Activated T-helper 1 cell treated with anti-CD3 and anti-CD28 coated beads, Interleukin-12 subunit alpha, Interleukin-12 subunit beta, Interleukin-2, Interleukin-4 antibody, amounts not matched to agents 30 ng/mL and 10 ng/mL and 1 ng/mL, durations not matched to agents 14 hours and 24 hours and 36 hours (primary cell): ENCODE measurements at places on chromosomes 6 and 20.

GRCh38 chr20:13302647-13303450 is 81.8 kb downstream of the ISM1 start:
- peak; percentile 13 for DNase-seq

- DNase-seq = no peak
Measured at GRCh38 chr20:4036351-4036750, 21.0 kb upstream of the RNF24 start.

DNA sequence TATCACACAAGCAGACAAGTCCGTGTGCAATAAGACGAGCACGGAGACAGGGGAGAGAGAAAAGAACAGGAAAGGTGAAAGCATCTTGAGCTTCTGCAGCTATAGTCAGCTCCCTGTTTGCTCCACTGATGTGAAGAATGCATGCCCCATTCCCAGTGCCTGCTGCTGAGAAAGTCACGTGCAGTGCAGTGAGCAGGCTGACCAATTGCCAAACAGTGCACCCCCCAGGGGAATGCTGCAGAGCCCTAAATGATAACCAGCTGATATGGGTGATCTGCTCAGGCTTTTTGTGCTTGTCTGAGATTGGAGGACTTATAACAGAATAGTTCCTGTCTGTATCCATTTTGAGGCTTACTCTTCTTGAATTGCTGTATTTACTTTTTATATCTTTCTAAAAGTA is 121.5 kb downstream of the PACRG start:
- no peak for DNase-seq

DNA sequence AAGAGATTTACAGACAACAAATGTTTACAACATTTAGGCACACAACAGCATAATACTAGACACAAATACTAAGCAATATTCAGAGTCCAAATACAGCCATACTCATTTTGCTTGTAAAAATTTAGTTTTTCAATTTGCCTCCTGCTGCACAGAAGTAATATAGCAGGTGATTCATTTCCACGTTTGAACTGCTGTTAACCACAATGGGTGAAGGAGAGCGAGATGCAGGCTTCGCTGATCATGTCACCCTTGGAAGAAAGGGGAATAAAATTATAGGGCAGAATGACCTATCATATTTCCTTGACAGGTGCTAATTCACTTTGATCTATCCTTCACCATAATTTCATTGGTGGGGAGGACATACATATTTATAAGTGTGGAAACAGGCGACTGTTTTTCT is 643.8 kb upstream of the AGPAT4 start:
- DNase-seq = no peak

- DNase-seq = no peak
Measured at GRCh38 chr6:114747995-114748625, 405.3 kb upstream of the HS3ST5 start.

GRCh38 chr6:36118550-36119107 is 11.7 kb upstream of the MAPK13 start:
- DNase-seq = peak; percentile 69

DNA sequence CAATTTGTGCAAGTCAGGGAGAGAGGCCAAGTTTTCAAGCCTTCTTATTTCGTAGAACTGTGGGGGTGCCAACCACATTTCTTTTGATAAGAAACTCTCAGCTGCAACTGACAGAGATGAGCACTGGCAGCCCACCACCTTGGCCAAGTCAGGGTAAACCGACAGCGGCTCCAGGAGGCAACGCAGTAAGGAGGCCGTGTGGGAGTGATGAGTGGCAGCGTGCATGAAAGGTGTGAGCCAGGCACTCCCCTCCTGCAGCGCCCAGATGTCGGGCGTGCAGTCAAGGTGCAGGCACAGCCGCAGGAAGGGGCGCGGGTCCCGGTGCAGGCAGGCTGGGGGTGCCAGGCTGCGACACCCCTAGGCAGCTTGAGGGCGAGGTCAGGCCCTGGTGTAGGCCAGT is 49.2 kb upstream of the HDAC2 start:
- DNase-seq = no peak

DNA sequence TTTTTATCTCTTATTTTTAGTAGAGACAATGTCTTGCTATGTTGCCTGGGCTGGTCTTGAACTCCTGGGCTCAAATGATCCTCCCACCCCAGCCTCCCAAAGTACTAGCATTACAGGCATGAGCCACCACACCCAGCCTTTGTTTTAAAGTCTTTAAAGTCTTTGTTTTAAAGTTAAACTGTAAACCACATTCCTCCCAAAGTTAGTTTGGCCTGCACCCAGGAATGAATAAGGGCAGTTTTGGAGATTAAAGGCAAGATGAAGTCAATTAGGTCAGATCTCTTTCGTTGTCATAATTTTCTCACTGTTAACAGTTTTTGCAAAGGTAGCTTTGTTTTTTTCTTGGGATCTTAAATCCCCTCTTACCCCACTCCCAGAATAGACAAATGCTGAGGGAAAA is 63.8 kb downstream of the UBR2 start:
- DNase-seq = no peak

- no peak for DNase-seq
Measured at GRCh38 chr6:42152024-42152423, 9.6 kb upstream of the C6orf132 start.

- DNase-seq = no peak
Measured at GRCh38 chr6:140382355-140382754, 1007.9 kb upstream of the CITED2 start.

- DNase-seq = no peak
Measured at GRCh38 chr6:56742122-56742791, 99.6 kb upstream of the DST start.

DNA sequence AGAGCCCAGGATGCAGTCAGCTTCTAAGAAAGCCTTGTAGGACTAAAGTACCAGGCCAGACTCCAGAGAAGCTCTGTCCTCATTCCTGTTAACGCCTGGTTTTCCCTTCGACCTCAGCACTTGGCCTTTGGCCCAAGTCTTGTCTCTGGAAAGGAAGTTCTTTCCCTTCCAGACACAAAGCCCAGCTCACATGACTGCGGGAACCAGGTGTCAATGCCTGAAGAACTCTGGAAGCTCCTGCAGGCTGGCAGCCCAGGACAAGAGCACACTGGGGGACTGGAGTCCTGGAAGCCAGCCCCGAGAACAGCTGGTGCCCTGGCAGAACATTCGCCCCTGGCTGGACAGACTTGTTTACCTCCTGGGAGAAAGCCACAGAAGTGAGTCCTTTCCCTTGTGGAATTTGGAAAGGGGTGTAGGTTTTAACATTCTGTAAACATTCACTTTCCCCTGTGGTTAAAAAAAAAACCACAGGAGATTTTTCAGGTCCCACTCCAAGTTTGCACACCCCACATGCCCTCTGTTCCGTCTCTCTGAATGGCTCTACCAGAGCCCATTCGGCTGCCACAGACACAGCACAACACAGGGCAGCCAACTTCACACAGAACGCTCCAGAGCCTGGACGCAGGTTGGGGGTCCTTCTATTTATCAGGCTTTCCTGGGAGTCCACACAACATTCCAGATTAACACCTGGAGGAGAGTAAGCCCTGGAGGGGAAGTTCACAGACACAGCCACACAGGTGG is 18.1 kb downstream of the ACSS1 start:
- no peak for DNase-seq

- no peak for DNase-seq
Measured at GRCh38 chr6:20905377-20905776, 371.1 kb downstream of the CDKAL1 start.

- no peak for DNase-seq
Measured at GRCh38 chr20:10919396-10920140, 245.8 kb upstream of the JAG1 start.

DNA sequence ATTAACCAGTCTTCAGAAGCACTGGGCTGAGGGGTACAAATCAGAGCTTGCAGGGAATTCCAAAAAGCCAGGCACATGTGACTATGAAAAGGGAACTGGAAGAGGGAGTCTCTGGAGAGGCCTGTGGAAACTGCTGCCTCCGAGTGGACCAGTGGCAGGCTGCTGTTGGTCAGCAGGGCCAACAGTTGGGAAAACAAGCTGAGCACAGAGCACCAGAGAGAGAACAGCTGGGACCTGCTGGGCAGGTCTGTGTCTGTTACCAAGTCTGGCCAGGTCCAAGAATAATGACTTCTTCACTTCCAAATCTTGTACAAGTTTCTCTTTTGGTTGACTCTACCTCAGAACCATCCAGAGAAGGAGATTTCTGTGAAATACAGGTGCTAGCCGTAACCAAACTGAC is 81.4 kb downstream of the LIN28B start:
- no peak for DNase-seq

DNA sequence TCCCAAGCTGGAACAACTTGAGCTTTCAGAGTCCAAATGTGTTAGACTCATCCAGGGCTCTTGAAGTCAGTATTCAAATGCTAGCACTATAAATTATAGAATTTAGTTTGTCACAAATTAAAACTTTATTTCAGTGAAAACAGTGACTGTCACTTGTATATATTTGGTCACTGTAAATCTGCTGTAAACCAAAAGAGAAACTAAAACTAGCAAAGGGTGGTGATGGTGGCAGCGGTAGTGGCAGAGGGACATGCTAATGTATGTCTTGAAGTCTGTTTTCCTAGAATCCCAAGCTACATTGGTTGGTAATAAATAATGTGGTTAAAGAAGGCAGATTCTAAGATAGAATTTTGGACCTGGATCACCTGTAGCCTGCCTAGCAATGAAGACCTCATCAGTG is 140.4 kb upstream of the CENPW start:
- DNase-seq = no peak

- DNase-seq = peak; percentile 29
Measured at GRCh38 chr6:130848945-130849344, 21.7 kb downstream of the SMLR1 start.

DNA sequence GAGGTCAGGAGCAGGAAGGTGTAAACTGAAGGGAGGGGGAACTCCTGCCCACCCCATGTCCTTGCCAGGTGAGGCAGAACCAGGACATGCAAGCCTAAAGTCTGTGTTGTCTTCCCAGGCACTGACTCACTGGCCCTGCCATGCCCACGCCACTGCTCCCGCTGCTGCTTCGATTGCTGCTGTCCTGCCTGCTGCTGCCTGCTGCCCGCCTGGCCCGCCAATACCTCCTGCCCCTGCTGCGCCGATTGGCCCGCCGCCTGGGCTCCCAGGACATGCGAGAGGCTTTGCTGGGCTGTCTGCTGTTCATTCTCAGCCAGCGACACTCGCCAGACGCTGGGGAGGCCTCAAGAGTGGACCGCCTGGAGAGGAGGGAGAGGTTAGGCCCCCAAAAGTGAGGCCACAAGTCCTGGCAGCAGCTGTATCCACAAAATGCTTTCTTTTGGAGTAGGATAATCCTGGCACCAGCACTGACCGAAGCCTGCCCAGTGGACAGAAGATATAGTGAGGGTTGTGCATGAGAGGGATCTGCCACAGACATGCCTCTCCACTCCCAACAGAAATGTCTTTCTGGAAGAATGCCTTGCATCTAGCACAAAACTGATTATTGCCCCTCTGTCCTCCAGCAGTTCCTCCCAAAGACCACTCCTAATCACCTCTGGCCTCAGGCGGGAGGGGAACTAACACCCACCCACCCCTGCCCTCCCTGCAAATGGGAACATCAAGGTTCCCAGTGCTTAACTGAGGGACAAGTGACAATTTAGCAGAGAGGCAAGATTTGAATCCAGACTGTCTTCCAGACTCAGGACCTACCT is 812 bp downstream of the MYMX start:
- no peak for DNase-seq

DNA sequence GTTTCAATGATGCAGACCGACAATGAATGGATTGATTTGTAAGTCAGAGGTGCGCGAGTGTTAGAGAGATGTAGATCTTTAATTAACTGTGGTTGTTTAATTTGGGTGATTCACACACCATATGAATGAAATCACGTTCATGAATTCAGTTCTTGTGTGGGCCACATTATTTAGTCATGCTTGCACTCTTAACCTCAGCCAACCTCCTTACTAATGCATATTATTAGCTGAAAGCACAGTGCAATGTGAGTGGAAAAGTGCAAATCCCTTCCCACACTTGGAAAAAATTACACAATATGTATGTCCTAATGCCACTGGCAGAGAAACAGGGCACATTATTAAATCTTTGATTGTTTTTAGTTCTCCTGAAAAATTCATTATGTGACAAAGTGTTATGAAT is 512.5 kb downstream of the BCKDHB start:
- no peak for DNase-seq

- no peak for DNase-seq
Measured at GRCh38 chr20:52193886-52194545, 2.4 kb upstream of the ZFP64 start.

- no peak for DNase-seq
Measured at GRCh38 chr20:52234302-52235045, 42.9 kb upstream of the ZFP64 start.

DNA sequence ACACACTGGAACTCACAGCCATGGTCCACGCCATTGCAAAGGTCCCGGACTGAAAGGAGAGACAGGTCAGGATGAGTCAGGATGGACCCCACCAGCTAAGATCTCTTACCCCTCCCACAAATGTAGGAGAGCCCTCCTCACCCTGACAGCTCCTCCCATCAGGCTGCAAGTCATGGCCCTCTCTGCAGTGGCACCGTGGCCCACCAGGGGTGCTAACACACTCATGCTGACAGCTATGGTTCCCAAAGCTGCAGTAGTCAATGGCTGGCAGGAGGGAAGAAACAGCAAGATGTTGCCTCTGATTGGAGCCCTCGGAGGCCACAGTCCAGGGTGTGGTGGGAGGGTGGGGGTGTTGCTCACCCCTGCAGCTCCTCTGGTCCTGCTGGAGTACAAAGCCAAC is 5.7 kb upstream of the RBPJL start:
- no peak for DNase-seq

GRCh38 chr6:168096271-168096764 is 17.3 kb upstream of the FRMD1 start:
- no peak for DNase-seq

GRCh38 chr6:13486679-13487121 is 700 bp downstream of the GFOD1 start:
- peak; percentile 48 for DNase-seq

DNA sequence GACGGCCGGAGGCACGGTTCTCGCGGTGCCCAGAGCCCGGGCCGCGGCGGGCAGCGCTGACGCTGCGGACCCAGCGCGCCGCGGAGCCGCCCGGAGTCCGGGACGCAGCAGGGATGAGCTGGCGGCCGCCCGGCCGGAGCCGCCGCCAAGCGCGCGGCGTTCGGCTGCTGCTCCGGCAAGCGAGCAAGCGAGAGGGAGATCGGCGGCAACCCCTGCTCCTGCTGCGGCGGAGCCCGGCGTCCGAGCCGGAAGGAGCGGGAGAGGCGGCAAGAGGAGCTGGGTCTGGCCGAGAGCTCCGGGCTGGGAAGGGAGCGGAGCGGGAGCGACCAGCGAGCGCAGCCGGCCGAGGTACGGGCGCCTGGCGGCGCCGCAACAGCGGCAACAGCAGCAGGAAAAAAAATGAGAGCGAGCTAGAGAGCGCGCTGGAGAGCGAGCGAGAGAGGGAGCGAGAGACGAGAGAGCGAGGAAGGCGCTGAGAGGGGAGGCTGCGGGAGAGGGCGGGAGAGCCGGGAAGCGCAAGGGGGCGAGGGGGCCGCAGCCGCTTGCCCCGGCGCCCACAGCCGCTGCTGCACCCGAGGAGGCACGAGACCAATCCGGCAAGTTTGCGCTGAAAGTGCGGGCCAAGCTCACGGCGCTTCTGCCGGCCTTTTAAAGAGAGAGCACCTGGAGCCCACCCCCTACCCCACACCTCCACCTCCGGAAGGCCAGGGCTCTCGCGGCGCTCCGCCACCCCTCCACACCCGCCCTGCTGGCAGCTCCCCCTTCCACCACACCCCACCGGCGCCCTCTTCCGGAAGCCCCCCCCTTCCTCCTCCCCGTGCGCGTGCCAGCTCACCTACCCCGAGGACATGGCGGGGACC is 496 bp downstream of the GRM4 start:
- no peak for DNase-seq

- no peak for DNase-seq
Measured at GRCh38 chr6:139108378-139108777, 26.5 kb upstream of the HECA start.
